ENCODE measurements at places on chromosomes 4 and X.

DNA sequence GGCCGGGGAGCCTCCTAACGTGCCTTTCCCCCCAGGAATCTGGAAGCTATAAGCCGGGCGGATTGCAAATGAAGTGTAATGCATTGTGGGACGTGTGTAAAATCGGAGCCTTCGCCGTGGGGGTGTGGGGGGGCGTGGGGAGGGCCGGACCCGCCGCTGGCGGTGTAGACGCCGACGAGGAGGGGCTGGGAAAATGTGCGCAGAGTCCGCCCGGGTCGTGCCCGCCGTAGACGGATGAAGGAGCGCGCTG lies 1.3 kb downstream of the STOX2 start:
- DNase-seq: no peak

- no peak for DNase-seq
These were observed 417.4 kb downstream of the PACRGL start for GRCh38 chr4:21117541-21118180.

DNA sequence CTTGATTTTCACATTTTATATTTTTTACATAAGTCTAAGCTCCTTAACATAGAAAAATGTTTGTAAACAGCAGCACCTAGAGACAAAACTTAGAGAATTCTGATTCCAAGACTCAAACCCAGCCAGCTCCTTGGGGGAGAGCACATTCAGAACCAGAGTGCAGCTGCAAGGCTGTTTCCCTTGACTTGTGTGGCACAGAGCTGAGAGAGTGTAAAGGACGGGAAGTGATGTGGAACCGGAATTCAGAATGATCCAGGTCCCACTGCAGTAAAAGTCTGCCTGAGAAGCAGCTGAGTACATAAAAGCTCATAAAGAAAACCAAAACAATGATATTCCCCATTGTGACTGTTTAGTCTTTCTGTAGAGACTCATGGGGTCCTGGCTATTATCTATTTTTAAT lies 713.8 kb downstream of the RAB28 start:
- DNase-seq: no peak

GRCh38 chr4:35459045-35459444 lies 785.3 kb downstream of the ARAP2 start:
- DNase-seq: no peak

Data from stimulated activated CD4-positive, alpha-beta T cell treated with anti-CD3 and anti-CD28 coated beads, Interleukin-15, amount 100 ng/mL, for 1 hour (primary cell).